ENCODE measurements at places on chromosomes 11 and 22. TPM values are rescaled to one million over a fixed set of nuclear protein-coding genes. Genes with fewer than 3 reads are reported as not detected.

The SHISAL1 gene
- not detected for total RNA-seq

The TRMT2A gene
- 43.0 TPM for total RNA-seq

The ARHGAP42 gene
- total RNA-seq: 14.1 TPM

DNA sequence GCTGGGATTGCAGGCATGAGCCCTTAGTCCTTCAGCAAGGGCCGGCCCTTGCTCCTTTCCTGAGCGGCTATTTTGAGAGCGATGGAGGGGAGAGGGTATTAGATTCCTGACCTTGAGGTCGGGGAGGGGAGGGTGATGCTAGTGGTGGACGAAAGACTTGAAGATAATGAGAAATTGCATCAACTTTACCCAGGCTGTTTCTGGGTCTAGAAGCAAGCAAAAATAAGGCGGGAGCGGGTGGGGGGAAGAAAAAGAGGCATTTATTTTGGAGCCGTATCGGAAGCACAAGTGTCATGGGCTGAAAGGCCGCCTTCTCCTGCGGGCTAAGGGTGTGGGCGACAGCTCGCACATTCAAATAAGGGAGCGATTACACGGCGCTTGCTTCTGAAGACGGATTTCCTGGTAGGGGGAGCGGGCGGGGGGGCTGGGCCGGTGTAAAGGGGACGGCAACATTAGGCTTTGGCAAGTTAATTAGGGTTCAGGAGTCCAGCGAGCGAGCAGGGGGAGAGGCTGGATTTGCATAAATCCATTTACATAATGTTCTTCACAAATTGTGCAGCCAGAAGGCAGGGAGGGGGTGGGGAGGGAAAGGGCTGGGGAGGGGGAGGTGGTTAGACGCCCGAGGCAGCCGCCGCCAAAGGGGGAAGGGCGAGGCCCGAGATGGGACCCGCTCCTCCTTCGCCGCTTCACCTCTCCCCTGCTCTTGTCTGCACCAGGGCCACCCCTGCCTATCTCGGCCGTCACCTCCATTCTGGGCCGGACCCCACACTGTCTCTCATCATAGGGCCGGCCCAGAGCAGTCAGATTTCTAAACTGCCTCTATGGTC is 245.9 kb downstream of the MIAT start:
- H3K27ac ChIP-seq: no peak overlapping the region
- DNase-seq: no peak
- no peaks in the 10 kb centered on the region for H3K27me3 ChIP-seq
- H3K36me3 ChIP-seq: no peaks in the 10 kb centered on the region
- no peak overlapping the region for H3K4me3 ChIP-seq

DNA sequence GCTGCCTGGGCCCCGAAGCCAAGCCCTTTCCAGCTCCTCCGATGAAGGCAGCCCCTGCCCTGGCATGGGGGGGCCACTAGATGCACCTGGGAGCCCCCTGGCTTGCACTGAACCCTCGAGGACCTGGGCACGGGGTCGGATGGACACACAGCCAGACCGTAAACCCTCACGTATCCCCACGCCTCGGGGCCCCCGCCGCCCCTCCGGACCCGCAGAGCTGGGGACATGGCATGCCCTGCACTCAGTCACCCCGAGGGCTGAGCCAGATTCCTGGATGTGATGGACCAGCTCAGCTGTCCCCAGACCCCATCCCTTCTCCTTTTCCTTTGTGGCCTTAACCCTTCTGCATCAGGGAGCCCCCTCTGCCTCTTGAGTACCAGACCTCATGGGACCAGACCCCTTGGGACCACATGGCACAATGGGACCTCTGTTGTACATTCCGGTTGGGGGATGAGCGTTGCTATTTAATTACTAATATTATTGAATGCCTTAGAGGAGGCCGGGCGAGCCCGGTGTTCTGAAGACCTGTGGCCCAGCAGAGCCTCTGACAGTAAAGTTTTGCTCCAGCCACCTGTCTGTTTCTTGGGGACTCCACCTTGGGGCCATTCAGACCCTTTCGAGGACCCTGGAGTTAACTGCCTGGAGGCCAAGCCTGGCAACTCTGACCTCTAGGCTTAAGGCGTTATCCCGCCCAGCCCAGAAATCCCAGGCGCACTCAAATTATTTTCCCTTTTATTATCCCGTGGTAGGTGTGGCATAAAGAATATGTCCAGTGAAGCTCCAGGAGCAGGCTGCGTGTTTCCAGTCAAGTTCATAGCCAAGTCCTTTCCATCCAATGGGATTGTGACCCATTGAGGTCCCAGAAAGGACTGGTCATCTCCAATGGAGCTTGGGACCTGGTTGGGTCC is 3.0 kb downstream of the RASL10A start:
- H3K36me3 ChIP-seq: 0 out of 2 replicates have a peak, but pooled peaks cover 1% of the 10 kb centered on the region
- H3K27ac ChIP-seq: no peak overlapping the region
- H3K27me3 ChIP-seq: no peaks in the 10 kb centered on the region
- no peak overlapping the region for H3K4me3 ChIP-seq

The RPS19BP1 gene
- 85.8 TPM for total RNA-seq

DNA sequence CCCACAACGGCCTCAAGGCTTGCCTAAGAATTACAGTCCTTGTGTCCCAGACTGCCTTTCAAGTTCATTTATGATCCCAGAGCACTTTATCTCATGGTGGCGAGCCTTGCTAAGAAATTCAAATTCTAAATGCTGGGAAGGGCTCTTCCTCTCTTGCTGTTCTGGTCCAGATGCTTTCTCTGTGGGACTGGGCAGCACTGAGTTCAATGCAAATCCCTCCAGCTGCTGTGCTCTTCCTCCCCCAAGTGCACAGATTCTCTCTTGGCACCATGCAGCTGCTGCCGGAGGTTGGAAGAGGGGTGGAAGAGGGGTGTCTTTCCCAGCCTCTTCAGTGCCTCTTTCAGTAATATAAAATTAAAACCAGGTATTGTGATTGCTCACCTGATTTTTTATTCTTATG is 828.0 kb downstream of the DLG2 start:
- DNase-seq: no peak
- H3K27ac ChIP-seq: no peak overlapping the region
- H3K4me1 ChIP-seq: no peaks in the 10 kb centered on the region
- H3K27me3 ChIP-seq: no peaks in the 10 kb centered on the region
- H3K4me3 ChIP-seq: no peak overlapping the region

The CRYBB2 gene
- total RNA-seq: not detected

The TTC38 gene
- 48.9 TPM for total RNA-seq

- no peak for DNase-seq
- H3K4me1 ChIP-seq: peaks cover 5% of the 10 kb centered on the region
- no peak overlapping the region for H3K27ac ChIP-seq
- H3K36me3 ChIP-seq: peaks cover 1% of the 10 kb centered on the region
- no peak overlapping the region for H3K4me3 ChIP-seq
Observed at GRCh38 chr11:34464591-34465051, 25.9 kb downstream of the CAT start.

GRCh38 chr22:43734370-43735150 is 77.5 kb downstream of the EFCAB6 start:
- H3K27me3 ChIP-seq: no peaks in the 10 kb centered on the region
- DNase-seq: no peak
- no peak overlapping the region for H3K27ac ChIP-seq
- no peaks in the 10 kb centered on the region for H3K4me1 ChIP-seq
- no peak overlapping the region for H3K4me3 ChIP-seq

DNA sequence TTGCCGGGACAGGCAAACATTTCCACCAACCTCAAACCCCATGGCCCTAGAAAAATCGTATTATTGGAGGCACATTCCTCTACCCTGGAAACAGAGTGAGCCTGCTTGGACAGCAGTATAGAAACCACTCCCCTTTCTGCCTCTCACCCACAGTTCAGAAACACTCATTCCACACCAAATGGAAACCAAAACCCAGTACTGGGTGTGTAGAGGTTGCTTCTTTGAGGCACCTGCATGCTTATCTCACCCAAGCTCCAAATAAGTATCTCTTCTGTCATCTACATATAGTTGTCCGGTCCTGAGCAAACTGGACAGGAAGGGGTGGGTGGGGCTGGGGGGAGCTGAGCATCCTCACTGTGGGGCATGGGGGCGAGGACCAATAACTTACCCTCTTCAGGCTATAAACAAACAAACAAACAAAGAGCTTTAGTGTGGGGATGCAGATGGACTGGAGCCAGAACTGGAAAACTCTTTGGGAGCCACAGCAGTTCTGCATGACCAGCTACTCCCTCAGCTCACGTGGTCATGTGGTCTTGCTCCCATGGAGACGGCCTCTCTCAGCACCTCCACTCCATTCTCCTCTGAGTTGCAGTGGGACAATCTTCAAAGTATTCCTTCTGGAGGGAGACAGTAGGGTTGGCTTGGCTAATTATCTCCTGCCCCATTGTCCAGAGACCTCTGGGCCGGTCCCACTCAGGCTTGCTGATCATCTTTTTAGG is 1.0 kb upstream of the PLAAT2 start:
- peaks cover 38% of the 10 kb centered on the region for H3K4me1 ChIP-seq
- no peak for DNase-seq
- H3K27me3 ChIP-seq: no peaks in the 10 kb centered on the region
- H3K4me3 ChIP-seq: no peak overlapping the region
- H3K36me3 ChIP-seq: no peaks in the 10 kb centered on the region
- H3K27ac ChIP-seq: peak overlapping the region; percentile 74

The PAMR1 gene
- 17.9 TPM for total RNA-seq

GRCh38 chr22:42887523-42888507 is 30.7 kb upstream of the ARFGAP3 start:
- H3K36me3 ChIP-seq: peaks cover 3% of the 10 kb centered on the region
- no peak overlapping the region for H3K4me3 ChIP-seq
- H3K27ac ChIP-seq: peak overlapping the region; percentile 90
- no peaks in the 10 kb centered on the region for H3K27me3 ChIP-seq
- peak; percentile 47 for DNase-seq

DNA sequence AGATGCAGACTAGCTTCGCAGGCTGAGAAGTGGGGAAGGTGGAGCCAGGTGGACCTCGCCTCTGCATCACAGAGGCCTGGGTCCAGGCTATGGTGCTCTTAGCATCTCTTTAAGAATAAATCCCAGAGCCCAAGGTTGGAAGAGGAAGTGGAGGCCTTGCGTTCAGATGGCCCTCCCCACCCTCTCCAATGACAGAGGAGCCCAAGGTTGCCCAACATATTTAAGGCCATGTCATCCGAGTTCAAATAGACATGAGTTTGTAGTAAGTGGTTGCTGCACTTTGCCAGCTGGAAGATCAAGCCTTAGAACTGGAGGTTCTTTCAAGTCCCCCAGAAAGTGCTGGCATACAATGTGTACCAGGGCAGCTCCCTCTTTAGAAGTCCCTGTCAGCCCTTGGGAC is 47.1 kb upstream of the HORMAD2 start:
- no peaks in the 10 kb centered on the region for H3K27me3 ChIP-seq
- peaks cover 9% of the 10 kb centered on the region for H3K4me1 ChIP-seq
- H3K36me3 ChIP-seq: no peaks in the 10 kb centered on the region

DNA sequence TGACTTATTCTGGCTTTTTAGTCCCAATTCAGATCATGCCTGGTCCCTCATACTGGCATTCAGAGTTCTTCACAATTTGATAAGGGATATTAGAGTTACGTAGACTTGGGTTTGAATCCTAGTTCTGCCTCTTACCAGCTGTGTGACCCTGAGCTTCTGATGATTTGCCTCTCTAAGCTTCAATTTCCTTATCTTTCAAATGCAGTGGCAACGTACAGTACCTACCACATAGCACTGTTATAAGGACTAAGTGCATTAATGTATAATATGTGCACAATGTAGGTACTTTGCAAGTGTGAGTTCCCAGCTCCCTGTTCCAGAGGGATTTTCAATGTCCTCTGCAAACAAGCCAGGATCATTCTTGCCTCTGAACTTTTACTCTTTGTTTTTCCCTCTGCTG is 7.3 kb downstream of the RHOG start:
- no peak overlapping the region for H3K4me3 ChIP-seq
- no peak for DNase-seq
- no peak overlapping the region for H3K27ac ChIP-seq
- no peaks in the 10 kb centered on the region for H3K27me3 ChIP-seq

The OR52H1 gene
- total RNA-seq: not detected

The GPHA2 gene
- total RNA-seq: not detected

DNA sequence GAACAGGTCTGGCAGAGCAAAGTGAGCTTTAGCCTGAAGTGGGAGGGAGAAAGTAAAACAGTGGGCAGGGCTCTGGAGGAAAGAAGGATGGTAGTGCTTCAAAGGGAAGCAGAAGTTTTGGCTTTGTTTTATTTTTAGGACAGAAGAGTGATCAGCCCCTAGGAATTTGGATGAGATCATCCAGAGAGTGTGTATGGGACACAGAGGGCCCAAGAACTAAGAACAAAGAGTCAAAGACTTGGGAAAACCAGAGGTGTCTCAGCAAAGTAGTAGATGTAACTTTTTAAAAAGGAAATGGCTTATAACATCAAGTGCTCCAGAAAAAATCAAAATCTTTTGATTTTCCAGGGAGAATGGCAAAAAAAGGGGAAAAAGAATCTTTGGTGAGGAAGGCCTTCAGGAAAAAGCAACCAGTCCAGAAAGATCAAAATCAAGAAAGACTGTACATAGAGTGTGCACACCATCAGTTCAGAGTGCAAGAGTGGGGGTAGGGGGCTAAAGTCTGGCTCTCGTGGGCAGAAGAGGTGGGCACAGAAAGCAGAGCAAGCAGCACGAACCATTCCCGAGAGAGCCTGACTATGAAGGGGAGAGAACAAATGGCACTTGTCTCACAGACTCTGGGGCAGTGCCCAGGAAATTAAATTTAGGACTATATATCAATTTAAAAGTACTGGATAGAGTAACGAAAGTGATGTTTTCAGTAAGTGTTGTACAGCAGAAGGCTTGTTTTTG is 30.0 kb downstream of the MAPK1 start:
- H3K27me3 ChIP-seq: no peaks in the 10 kb centered on the region
- H3K4me1 ChIP-seq: peaks cover 19% of the 10 kb centered on the region
- H3K36me3 ChIP-seq: 0 out of 2 replicates have a peak, but pooled peaks cover under 1% of the 10 kb centered on the region

DNA sequence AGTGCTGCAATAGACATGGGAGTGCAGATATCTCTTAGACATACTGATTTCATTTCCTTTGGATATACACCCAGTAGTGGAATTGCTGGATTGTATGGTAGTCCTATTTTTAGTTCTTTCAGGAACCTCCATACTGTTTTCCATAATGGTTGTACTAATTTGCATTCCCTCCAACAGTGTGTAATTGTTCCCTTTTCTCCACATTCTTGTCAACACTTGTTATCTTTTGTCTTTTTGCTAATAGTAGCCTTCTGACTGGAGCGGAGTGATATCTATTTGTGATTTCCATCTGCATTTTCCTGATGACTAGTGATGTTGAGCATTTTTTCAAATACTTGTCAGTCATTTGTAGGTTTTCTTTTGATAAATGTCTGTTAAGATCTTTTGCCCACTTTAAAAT is 128.9 kb downstream of the CTNND1 start:
- H3K4me3 ChIP-seq: no peak overlapping the region
- no peak for DNase-seq
- H3K27ac ChIP-seq: no peak overlapping the region
- H3K4me1 ChIP-seq: no peaks in the 10 kb centered on the region

The CARD18 gene
- total RNA-seq: not detected

DNA sequence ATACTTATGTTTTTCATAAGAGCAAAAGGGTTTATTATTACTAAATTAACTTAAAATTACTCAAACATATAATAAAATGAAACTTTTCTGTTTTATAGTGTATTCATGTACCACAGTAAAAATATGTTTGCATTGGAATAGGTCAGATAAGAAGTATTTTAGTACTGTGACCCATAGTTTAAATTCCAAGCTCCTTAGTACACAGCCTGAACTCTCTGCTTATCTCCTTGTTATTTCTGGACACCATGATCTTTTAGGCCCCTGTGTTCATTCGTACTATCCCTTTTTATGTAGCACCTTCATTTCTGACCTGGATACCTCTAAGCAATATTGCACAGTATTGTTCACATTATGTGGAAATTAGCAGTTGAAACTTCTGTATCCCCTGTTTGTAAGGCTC is 296.7 kb upstream of the SYN3 start:
- no peak overlapping the region for H3K27ac ChIP-seq
- no peaks in the 10 kb centered on the region for H3K36me3 ChIP-seq
- no peak overlapping the region for H3K4me3 ChIP-seq
- 0 out of 2 replicates have a peak, but pooled peaks cover 9% of the 10 kb centered on the region for H3K4me1 ChIP-seq
